Jurkat, Clone E6-1 (cell line): ENCODE measurements at places on chromosomes 6 and 20.
A peak's percentile ranks its signal among the peaks of the same experiment; 100 is the strongest.

DNA sequence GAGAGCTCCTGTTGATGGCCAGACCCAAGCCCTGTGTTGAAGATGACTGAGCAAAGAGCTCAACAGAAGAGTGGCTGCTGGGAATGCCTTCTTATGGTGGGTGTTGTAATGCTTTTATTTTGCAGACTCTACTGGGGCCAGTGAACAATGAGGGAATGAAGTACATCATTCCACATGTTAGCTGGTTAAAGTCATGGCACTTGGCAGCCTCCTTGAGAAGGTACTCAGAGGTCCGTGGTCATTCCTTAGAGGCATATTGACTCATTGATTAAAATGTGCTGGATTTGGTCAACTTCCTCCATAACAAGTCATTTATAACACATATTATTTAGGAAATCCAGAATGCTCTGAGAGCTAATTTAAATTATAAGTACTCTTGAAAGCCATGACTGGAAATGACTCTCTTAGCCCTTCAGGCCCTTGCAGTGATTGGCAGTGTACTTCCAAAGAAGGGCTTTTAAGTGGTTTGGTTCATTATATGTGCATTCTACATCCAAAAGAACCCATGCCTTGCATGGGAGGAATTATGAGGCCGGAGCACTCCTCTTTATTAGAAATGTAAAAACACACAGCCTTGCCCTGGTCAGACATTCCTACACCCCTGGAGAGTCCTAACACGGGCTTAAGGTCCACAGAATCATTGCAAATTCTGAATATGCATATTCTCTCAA is 976.9 kb downstream of the KIF16B start:
- no peak for DNase-seq

GRCh38 chr6:72363844-72364740 is 257.8 kb upstream of the KCNQ5 start:
- no peak for DNase-seq

GRCh38 chr6:28211840-28212509 is 13.1 kb upstream of the ZSCAN9 start:
- no peak for DNase-seq

DNA sequence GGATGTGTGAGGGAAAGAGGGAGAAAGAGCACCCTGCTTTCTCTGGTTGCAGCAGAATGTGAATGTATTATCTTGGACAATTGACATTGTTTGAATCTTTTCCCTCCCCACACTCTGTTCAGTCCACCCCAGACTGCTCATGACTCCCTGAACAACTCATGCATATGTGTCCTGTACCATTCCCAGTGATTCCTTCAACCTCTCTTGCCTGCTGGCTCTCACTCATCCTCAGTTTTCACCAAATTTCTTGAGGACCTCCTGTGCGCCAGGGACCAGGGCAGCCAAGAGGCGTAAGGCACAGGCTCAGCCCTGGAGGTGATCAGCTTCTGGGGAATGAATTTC is 5.4 kb downstream of the NOX3 start:
- no peak for DNase-seq

DNA sequence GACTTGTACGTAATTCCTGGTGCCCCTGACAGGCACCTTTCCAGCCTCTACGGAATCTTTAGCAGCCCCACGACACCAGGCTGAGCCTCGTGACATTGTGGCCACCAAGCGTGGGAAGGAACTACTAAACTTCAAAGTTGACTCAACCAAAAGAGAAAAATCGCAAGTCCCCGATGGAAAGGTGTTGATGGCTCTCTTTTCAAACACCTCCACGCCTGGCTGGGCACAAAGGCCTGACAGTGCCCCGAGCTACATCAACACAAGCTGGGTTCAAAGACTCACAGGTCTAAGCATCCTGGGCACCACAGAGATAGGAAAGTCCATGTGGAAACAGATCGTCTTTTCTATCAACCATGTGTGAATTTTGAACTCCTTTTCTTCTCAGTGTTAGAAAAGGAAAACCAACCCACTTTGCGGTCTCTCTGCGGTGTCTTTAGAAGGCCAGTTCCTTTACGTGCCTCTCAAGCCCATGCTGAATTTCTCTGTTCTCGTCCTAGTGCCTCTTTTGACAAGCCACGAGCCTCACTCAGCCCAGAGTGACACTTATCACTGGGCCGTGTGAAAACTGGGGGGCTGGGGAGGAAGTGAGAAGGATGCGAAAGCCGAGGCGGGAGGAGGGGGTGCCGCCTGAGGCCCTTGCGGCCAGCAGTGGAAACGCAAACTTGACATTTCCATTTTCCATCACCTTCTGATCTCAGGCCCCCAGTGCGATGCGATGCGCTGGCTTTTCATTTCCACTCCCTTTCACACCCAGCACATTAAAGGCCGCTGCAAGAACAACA is 59.4 kb downstream of the GFOD1 start:
- DNase-seq = peak; percentile 68

DNA sequence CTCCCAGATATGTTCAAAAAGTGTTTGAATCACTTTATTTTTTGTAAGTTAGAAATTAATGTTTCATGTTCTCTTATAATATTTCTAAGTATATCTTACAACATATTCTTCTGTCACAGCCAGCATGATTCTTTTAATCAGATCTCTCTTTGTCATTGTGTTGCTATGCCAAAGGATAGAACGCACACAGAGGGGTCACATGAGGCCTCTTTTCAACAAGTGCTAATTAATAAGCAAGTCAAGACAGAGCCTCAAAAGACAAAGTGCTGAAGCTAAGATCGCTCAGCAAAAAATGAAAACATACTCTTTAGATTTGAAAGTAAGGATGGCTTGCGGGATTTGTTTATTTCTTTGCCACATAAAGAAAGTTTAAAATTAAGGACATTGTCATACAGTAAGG is 508.8 kb upstream of the PTCHD4 start:
- DNase-seq = no peak

GRCh38 chr6:148395583-148396101 is 53.0 kb downstream of the SASH1 start:
- no peak for DNase-seq

GRCh38 chr6:116370760-116371119 is at the start of gene DSE:
TSS of gene DSE (plus strand) at chr6:116370947. CDS start at chr6:116399251, 28,304 bp downstream.
- DNase-seq = peak; percentile 17

DNA sequence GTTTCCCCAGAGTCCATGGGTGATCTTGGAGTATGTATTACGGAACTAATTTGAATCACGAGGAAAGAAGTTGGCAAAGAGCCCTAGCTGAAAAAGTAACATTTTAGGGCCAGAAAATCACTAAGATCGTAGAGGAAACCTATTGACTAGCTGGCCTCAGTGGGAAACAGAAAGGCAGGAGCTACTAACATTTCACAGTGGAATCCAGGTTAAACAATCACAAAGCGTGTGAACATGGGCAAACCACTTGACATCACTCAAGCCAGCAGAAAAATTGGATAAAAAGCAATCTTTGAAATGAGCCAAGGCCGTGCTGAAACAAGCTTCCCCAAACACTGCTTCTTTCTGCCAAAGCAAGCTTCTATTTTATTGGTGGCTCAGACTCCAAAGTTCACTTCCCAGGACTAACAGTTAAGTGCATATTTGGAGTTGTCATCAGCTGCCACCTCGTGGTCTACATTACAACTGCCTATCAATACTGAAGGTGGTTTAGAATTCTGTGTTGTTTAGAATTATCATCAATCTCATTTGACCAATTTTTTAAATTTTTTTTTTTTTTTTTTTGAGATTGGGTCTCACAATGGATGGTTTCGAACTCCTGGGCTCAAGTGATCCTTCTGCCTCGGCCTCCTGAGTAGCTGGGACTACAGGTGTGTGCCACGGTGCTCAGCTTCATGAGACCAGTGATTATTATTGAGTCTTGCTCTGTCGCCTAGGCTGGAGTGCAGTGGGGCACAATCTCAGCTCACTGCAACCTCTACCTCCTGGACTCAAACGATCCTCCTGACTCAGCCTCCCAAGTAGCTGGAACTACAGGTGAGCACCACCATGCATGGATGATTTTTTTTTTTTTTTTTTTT is 10.6 kb downstream of the RPS10 start:
- DNase-seq = peak; percentile 35

DNA sequence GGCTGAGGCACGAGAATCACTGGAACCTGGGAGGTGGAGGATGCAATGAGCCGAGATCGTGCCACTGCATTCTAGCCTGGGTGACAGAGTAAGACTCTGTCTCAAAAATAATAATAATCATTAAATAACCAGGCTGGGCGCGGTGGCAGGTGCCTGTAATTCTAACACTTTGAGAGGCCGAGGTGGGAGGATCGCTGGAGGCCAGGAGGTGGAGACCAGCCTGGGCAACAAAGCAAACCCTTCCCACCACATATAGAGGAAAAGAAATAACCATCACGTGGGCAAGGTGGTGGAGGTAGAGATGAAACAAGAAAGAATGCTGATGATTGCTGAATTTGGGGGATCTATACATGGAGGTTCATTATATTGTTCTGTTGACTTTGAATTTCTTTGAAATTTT is 63.4 kb upstream of the PIM1 start:
- no peak for DNase-seq

DNA sequence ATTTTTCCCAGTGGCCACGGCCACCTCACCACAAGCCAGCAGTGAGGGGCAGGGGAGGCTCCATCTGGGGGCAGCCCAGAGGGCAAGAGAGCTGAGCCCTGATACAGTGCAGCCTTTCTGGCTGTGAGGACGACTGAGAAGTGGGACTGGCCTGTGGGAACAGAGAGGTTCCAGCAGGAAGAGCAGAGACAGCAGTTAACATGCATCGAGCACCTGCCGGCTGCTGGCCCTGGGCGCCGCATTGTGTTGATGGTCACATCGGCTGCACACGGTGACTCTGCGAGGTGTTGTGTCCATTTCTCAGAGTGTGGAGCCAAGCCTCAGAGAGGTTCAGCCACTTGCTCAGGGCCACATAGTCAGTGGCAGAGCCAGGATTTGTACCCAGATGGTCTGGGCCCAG is 9.8 kb downstream of the FOXS1 start:
- no peak for DNase-seq

GRCh38 chr20:19327401-19327800 is 115.0 kb downstream of the SLC24A3 start:
- DNase-seq = peak; percentile 77

DNA sequence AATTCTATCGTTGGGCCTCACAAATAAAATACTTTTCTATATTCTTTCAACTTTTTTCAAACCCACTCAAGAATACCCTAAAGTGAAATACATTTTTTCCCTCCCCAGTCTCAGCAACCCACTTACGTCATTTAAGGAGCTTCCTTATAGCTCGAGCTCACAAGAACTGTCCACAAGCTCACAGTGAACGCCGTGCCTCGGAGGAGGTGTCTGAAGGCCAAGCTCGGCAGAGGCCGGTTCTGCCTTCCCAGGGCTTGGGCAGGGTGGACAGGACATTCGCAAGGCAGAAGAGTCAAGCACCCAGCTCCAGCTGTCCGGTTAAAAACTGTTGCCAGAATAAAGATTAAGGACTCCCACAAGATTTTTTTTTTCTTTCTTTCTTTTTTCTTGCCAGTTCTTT is 802.3 kb downstream of the QKI start:
- no peak for DNase-seq

- DNase-seq = peak; percentile 43
These were observed 42.0 kb upstream of the PLCG1 start for GRCh38 chr20:41095110-41095969.

- no peak for DNase-seq
These were observed 126.2 kb downstream of the PTPRK start for GRCh38 chr6:128394167-128394566.

- DNase-seq = no peak
These were observed 5.2 kb downstream of the INSM1 start for GRCh38 chr20:20373091-20373571.

DNA sequence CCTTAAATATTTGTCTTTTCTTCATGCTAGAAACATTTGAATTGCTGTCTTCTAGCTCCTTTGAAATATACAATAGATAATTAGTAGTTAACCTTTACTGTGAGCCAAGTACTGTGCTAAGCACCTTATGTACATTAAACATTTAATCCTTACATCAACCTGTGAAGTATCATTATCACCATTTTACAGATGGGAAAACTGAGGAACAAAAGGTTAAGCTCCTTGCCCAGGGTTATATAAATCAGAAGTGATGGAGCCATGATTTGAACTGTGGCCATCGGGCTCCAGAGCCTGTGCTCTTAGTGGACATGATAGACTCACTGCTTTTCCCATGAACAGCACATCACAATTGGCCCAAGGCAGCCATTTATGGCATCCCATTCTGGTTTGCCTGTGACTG is 140.9 kb downstream of the UNC5CL start:
- no peak for DNase-seq

GRCh38 chr20:50824137-50824536 is 29.3 kb downstream of the BCAS4 start:
- no peak for DNase-seq

DNA sequence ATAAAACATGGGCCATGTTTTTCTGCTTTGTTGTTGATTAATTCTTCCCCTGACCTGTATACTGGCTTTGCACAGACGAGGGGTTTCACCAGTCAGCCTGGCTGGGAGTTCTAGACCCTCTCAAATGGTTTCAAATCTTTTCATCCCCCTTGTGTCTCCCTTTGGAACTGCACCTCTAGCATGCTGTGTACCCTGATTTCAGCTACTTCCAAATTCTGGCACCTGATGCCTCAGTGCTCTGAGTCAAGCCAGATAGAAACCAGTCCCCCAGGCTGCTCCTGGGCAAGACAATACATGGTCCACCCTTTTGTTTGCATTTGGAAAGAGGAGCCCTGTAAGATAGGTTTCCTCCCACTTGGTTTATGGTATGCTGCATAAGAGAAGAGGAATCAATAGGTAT is 290.2 kb downstream of the BTBD3 start:
- DNase-seq = peak; percentile 39

DNA sequence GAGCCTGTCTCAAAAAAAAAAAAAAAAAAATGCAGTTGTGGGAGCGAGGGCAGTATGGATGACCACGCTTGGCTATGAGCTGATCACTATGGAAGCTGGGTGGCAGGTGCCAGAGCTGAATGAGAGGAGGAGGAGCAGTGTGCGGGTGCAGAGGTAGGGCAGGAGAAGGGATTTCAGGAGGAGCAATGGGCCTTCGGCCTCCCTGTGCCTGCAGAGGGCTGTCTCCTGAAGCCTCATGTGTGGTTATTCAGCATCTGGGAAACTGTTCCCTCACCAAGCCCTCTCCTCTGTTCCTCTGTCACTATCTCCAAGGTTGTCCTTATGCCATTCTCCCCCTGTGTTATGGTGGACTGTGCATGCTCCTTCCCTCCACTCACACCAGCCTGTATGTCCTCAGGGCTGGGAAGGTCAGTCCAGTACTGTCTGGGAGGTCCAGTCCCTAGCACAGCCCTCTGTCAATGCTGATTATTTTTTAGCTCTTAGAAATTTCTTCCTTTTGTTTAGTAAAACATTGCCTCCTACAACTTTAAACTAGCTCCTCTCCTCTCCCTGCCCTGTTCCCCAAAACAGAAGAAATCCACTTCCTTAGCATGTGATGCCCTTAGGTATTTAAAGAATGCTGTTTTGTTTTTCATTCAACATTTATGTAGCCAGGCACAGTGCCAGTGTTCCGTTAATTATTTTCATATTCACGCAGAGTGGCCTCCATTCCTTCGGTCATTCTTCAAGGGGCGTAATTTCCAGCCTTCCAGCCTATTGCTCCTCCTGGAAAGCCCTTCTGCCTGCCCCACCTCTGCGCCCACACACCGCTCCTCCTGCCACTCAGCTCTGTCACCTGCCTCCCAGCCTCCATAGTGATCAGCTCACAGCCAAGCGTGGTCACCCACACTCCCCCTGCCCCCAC is 48.9 kb downstream of the CNBD2 start:
- no peak for DNase-seq
